Caco-2 (cell line): ENCODE measurements at places on chromosomes 1 and 21.

GRCh38 chr1:28526886-28527285 lies 21.0 kb downstream of the RCC1 start:
- DNase-seq: peak; percentile 56

DNA sequence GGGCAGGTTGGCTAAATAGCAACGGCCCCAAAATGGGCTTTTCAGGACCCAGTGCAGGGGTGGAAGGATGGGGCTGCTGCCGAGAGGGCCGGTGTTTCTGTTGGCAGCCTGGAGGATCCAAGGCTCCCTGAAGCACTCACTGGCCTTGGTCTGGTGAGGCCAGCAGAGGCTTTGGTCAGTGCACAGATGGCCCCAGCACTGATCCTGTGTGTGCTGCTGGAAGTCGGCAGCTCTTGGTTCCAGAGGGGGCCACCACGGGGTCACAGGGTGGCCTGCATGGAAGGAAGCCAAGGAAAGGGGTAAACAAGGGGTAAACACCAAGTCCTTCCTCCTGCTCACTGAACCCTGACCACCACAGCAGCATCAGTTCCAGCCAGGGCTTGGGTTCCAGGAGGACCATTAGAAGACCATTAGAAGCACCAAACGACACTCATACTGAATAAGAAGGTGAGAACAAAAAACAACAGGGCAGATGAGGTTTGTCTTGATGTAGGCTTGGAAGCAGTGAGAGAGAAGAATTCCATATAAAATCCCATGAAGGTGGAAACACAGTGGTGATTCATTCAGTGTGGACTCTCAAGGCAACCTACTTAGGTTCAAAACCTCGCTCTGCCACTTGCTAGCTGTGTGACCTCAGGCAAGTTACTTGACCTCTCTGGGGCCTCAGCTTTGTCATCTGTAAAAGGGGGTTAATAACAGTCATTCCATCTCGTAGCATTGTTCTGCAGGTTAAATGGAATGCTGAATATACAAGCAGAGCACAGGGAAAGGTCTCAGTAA lies 184.5 kb downstream of the RUNX1 start:
- DNase-seq: no peak

GRCh38 chr1:232805269-232806185 lies at the start of gene MAP10:
Gene MAP10 (plus strand): TSS chr1:232805416. CDS start chr1:232805450, 34 bp downstream.
- no peak for DNase-seq

- DNase-seq: no peak
Measured at GRCh38 chr1:224067621-224068457, 46.1 kb upstream of the FBXO28 start.

GRCh38 chr1:112504001-112504660 lies 4.6 kb upstream of the WNT2B start:
- DNase-seq: no peak
